ENCODE measurements at places on chromosomes 7 and 10.

- DNase-seq: no peak
Measured at GRCh38 chr10:79939969-79940368, 8.9 kb downstream of the SFTPD start.

DNA sequence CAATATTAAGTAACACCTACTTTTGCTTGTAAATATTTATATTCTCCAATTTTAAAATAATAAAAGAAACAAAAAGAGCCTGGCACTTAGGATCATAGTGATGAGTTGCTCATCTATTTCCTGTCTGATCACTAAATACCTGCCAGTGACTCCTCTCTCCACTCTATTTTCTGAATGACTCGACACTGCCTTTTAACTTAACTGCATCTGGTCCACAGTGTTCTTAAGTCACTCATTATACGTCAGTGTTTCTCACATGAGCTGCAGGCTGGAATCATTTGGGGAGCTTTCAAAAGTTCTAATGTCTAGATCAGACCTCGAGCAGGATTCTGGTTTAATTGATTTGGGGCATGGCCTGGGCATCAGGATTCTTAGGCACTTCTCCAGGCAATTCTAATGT, 78.0 kb upstream of the AGBL3 start:
- no peak for DNase-seq

GRCh38 chr10:124652200-124652599, 92.0 kb downstream of the FAM53B start:
- no peak for DNase-seq

DNA sequence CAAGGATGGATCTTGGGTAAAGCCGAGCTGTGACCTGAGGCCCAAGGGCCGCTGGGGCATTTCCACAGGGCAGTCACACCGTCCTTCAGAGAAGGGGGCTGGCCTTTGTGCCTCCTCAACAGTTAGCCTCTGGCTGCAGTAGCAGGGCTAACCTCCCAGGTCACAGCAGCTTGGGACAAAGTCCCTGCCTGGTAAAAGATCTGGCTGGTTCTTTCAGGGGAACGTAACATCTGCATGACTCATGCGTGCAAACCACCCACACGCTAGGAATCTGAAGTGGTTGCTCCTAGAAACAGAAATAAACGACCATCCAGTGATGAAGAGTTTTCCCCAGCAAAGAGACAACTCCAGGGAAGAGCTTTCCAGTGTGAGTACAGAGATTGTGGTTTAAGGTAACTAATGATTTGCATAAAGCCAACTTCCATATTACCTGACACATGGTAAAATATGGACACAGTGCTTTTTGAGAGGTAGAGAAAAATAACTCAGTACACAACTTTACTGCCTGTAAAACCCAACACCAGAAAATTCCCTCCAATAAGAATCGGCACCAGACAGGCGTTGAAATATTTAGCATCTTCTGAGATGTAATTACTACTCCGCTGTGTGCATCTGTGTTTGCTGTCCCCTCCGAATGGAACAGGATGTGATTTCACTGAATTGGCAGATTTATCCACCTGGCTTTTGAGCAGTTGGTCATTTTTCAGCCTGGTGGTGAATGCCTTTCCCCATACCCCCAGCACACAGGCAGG, 84.9 kb upstream of the ADRB1 start:
- DNase-seq: no peak

GRCh38 chr7:70285854-70286253, 687.6 kb downstream of the AUTS2 start:
- no peak for DNase-seq
